ENCODE measurements at places on chromosomes 2 and 18. TPM values are rescaled to one million over a fixed set of nuclear protein-coding genes. Genes with fewer than 3 reads are reported as not detected.

Gene PSMA8
- total RNA-seq = 1.3 TPM

Gene CD8B
- 9.4 TPM for total RNA-seq

Gene GFPT1
- total RNA-seq = 16.1 TPM

Gene DNMT3A
- total RNA-seq = 7.8 TPM

All from upper lobe of left lung (tissue), 6 donors.